Activated CD4-positive, alpha-beta memory T cell treated with anti-CD3 and anti-CD28 coated beads, Interleukin-2, amount 10 ng/mL, durations not matched to agents 7 days and 5 days (primary cell): ENCODE measurements at places on chromosomes 5 and 9. TPM values are rescaled to one million over a fixed set of nuclear protein-coding genes. Genes with fewer than 3 reads are reported as not detected.

The PCDHB12 gene
- not detected for total RNA-seq

The TNC gene
- not detected for total RNA-seq

The BSPRY gene
- 7.3 TPM for total RNA-seq

The IFNB1 gene
- 0.68 TPM for total RNA-seq

The SLIT3 gene
- total RNA-seq = not detected

The MELK gene
- 58.8 TPM for total RNA-seq

The RNF180 gene
- total RNA-seq = not detected

The CNTFR gene
- total RNA-seq = not detected

The DMRTA1 gene
- total RNA-seq = not detected

The TRAF1 gene
- 74.3 TPM for total RNA-seq

The ROR2 gene
- total RNA-seq = 2.1 TPM

DNA sequence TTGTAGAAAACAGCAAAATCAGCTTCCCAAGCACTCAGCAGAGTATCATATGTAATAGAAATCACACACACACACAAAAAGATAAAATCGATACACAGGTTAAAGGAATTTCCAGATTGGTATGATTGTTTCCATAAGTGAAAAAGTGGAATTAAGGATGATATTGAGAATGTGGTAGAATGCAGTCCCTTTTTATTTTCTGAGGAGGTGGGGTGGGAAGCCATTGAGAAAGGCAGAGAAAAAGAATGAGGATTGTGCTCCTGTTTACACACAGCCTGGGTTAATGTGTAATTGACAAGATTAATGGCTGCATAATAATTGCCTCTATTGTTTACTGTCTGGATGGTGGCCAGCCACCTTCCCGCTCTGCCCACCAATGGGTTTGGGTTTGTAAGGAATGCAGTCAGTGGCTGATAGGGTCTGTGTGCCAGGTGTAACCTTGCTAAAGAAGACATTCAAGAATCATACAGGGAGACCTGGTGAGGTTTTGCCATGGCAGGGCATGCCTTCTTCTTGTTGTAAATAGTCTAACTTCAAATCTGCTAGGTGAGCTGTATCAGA lies 177.2 kb upstream of the MAP3K1 start:
- DNase-seq = no peak

DNA sequence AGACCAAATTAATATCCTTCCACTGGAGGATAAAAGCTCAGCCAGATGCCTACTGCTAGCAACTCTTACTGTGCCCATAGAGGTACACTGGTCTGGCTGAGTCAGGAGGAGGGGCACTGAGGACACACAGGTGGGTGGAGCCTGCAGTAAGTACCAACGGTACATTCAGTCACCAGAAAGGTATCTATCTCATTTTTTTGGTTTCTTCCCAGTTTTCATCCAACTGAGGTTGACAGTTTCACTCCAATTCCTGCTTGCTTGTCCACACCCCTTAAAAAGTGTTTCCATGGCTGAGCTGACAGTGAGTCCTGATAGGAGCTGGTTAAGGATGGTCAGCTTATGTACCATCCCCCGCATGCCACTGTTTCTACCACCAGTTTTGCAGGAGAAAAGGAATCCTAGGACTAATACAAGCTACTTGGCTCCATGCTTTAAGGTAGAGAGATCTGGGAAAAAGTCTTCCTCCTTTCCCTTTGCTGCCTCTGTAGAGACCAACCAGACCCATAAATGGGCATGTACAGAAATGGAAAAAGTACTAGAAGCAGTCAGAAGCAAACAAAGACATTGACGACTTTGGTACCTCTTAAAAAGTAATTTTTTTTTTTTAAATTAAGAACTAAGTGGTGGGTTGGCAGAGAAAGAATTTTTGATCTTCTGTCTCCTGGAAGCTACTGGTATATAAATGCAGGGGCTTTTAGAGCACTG lies 3.2 kb downstream of the ELL2 start:
- no peak for DNase-seq

DNA sequence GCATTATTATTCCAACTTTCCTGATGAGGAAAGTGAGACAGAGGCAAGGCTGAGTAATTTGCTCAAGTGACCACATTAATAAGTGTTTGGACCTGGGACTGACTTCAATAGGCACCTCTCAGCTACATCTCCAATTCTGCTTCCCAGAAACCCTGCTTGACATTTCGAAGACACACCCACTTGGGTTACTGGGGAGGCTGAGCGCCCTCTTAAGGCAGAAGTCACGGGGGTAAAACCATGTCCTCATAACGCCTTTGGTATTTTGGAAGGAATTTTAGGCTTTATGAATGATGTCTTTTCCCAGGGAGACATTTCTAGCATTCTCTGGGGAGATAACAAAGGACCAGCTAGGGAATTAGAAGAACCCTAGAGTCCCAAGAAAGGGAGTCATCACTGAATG lies 53.3 kb downstream of the TRPC7 start:
- no peak for DNase-seq

DNA sequence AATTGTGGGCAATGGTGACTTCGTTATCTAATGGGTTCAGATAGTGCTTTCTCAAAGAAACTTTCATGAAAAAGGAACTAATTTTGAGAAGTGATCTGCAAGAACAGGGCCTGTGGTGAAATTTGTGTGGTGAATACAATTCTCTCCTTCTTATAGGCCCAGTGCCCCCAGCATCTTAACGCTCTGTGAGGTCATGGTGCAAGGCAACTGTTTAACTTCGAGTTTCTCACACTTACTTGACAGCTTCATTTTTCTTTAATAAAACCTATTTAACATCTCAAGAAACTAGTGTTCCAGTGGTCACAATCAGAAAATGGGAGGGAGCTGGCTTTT lies 69.2 kb downstream of the FAM114A2 start:
- DNase-seq = no peak

GRCh38 chr5:57455511-57456455 lies 26.8 kb downstream of the ACTBL2 start:
- no peak for DNase-seq

- no peak for DNase-seq
These were observed 199.3 kb upstream of the ADAMTSL1 start for GRCh38 chr9:18274693-18275092.

DNA sequence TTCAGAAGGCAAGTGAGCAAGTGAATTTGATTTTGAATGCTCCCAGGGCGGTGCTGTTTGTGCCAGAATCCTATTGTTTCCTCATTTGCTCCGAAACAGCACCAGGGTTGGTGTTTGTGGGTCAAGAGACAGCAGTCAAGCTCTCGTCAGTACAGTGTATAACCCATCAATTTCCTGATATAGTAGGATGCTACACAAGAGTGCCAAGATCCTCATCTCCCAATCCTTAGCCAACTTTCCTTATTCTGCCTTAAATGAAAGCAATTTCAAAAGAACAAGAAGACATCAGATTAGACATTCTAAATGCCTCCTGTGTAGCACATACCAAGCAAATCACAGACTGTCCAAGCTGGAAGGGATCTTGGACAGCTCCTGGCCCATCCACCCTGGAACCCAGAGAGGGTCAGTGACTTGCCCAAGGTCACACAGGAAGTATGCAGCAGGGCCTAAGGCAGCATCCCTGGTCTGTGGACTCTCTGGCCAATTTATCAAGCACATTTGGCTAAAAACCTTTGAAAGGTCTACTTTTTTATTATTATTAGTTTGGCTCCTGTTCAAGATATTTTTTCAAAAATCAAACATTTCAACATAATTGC lies 4.5 kb downstream of the WHRN start:
- DNase-seq = no peak

DNA sequence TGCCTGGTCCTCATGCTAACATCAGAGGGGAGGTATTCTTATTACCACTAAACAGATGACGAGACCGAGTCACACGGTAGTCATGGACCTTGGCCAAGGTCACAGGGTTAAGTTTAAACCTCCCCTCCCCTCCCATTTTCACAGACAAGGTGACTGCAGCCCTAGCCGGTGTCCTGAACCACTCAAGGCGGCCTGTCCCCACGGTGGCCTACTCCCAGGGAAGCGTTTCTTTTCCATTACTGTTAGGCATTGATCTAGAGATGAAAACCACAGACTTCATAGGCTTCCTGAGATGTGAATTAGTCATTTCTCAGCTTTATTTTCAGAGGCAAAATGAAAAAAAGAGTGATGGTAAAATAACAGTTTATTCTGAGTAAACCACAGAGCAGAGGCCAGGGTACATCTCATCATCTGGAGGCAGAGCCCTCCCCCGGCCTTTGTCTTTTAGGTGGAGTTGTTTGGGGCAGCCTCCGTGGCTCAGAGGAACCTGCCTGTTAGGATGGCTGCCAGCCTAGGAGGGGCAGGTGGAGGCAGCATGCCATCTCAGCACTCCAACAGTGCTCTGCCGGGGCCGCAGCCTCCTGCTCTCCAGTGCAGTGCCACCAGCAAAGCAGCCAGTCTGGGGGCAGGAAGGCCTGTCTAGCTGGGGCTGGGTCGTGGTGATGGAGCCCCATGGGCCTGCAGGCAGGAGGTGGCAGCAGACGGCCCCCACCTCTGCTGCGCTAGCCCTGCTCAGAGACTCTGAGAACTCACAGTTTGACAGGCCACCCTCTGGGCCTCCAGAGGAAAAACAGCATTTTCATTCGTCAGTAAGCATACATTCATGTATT lies 71.2 kb downstream of the RAPGEF1 start:
- peak; percentile 76 for DNase-seq

DNA sequence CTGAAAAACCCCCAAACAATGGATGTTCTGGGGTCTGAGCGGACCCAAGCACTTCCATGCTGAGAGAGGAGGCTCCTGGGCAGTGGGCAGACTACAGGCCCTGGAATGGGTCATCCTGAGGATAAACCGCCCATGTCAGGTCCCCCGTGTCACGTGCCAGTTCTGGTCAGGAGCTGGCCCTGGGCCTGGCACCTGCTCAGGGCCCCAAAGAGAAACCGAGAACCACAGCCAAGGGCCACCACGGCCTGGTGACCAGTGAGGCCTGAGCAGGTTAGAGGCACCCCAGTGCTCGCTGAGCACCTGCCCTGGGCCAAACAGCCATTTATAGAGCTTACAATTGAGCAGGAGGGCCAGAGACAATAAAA lies 15.8 kb downstream of the LMAN2 start:
- no peak for DNase-seq

DNA sequence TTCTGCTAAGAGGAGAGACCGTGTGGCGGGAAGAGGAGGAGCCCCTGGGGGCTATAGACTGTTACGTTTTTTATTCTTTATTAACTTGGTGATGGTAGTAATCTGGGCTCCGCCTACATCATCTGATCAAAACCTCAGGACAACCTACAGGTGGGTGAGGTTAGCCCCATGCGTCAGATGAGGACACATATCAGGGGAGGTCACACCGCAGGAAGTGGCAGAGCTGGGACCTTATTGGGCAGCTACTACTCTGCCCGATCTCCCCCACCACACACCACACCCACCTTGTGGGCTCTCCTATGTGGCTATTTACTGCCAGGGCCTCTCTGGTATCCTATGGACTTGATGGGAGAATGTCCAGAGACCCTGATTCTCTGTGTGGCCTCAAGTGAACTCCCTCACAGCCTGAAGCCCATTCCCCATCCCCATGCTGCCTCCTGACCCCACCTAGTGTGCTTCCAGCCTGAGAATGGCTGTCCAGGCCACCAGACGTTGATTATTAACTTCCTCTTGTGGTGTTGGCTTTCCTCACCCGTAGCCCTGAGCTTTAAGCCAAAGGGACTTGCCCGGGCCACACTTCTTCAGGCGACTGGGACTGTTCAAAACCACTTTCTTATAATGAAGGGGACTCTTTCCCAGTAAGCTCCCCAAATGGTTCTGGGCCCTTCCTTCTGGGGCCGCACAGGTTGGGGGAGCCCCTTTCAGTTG lies 8.2 kb downstream of the UNC5A start:
- DNase-seq = peak; percentile 55

- DNase-seq = no peak
These were observed 1842.5 kb upstream of the CDH9 start for GRCh38 chr5:28880936-28881335.

DNA sequence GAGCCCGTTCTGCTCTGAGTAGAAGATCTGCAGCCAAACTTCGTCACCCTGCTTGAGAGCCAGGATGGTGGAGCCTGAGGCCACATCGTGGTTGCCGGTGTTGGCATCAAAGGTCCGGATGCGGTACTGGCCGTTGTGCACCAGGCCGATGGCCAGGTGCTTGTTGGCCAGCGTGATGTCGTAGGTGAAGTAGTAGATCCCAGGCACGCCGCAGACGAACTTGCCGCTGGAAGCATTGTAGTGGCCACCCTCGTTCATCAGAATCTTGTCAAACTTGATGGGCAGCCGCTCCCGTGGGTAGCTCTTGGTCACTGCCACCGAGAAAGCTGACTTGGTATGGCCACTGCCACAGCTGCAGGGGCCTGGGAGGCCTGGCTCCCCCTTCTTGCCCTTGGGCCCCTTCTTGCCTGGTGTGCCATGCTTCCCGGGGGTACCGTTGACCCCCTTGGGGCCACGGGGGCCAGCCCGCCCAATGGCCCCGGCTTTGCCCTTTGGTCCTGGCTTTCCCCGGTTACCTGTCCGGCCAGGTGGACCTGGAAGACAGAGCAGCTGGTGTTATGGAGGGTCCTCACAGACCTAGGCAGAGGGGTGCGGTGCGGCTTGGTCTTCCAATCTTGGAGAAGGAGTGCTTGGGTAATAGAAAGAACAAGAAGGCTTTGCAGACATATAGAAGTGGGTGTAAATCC lies 21.0 kb downstream of the C1QTNF2 start:
- DNase-seq = no peak
